ENCODE measurements at places on chromosomes 3 and 15.

GRCh38 chr3:47504113-47504512 is 9.4 kb downstream of the ELP6 start:
- DNase-seq, result no peak

DNA sequence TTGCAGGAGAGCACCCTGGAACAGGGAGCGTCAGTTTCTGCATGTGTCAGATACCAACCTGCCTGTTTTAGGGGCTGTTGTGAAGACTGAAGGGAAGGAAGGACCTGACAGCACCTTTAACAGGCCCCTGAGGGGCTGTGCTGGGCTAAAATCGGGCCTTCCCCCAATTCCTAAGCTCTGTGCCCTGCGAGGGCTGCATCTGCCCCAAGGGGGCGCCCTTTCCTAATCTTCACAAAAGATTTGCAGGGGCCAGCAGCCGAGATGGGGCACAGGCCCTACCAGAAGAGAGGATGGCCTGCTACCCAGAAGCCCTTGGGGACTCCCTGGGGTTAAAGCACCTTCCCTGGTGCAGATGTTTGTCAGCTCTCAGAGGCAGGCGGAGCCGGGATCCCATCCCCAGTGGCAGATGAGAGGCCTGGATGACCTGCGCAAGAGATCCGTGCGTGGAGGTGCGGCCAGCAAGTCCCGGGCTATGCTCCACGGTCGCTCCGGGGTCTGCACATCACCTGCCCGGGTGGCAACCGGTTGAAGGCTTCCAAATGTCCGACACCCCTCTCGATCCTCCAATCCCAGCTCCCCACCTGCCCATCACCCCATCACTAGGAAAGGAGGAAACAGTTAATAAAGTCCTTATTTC is 53.6 kb downstream of the RHCG start:
- DNase-seq, result no peak

DNA sequence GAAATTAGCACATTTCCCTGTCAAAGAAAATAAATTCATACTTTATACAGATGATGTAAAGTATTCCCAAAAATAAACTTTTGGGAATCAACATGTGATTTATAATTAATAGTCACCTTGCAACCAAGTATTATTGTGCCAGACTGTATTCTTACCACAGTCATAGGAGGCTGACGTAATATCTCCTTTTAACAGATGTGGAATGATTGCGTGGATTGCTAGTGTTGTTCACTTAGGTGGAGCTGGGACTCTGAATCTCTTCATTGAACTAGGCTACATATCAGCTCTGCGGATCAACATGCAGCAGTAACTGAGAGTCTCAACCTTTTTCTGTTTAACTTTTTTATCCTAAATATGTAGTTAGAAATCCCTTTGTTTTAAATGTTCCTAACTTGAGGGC is 37.2 kb downstream of the PXK start:
- DNase-seq, result no peak

- DNase-seq, result no peak
Observed at GRCh38 chr3:148642214-148642613, 55.5 kb upstream of the AGTR1 start.

DNA sequence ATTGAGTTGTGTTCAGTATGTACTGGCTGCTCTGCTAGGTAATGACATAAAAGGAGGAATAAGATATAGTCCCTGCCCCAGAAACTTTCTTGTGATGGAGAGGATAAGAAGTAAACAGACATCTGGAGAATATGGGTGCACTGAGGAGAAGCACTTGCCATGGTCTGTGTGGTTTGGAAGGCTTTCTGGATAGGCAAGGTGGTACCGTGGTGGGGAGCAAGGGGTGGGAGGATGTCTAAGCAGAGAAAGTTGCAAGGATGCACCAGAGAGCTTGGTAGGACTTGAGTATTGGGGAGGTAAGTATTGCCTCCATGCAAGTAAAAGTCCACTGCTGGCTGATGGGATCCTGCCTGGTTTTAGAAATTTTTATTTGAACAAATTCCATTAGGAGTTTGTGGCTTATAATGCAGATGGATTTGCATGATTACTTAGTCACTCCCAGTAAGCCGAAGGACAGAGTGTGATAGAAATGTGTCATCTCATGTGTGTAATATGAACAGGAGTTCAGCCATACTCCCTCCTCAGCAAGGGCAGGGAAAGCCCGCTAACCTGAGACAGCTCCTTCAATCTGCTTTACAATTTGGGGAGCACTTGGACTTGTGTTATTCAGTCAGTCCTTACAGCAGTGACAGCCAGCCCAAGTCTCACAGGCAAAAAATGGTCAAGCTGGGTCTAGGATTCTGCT is 53.6 kb downstream of the CLSTN2 start:
- no peak for DNase-seq

- no peak for DNase-seq
Observed at GRCh38 chr15:47206358-47206978, 510.8 kb upstream of the SEMA6D start.

- DNase-seq, result peak; percentile 10
Observed at GRCh38 chr3:53890726-53891475, 758 bp downstream of the SELENOK start.

- DNase-seq, result no peak
Observed at GRCh38 chr3:101066711-101067129, 73.5 kb upstream of the ABI3BP start.

DNA sequence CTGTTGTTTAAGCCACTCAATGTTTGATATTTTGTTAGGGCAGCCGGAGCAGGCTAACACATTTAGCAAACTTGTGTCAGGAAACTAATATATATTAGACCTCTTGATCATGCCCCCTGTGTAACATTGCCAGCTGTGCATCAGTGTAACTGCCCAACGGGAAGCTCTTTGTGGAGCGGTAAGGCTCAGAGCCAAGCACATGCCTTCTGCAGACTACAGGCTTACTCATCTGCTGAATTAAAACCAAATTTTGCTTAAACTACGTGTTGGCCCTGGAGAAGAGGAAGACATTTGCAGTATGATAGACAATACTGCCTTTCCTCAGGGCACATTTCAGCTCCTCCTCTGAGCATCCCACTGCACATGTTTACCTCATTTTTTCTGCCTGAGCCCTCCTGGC is 50.5 kb upstream of the KCNMB2 start:
- no peak for DNase-seq

DNA sequence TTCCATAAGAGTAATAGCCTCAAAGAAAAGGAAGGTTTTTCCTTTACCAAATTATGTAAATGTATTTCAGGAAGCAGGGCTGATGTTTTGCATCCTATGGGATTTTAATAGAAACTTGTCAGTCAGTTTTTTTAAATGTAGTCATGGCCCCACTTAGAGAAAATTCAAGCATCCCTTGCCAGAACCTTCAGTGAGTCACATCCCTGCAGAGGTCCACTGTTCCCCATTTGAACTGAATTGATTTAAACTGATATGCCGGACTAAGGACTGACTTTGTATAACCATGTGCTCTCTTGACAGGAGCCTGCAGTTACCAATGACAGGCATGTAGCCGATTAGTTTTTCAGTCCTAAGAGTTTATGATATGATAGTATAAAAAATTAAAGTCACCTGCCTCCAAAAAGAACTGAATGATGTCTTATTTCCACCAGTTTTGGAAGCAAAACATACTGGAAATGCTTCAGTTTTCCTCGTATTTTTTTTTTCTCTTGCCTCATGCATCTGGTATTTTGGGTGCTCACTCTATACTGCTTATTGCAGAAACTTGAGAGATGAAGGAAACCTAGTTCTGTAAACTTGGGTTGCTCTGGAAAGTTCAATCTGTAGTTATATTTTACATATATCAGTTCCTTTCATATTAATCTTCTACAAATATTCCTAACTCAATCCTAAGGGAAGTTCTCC is 30.7 kb downstream of the LRTM1 start:
- DNase-seq, result no peak

GRCh38 chr3:16936676-16937230 is 52.0 kb downstream of the PLCL2 start:
- DNase-seq, result no peak

DNA sequence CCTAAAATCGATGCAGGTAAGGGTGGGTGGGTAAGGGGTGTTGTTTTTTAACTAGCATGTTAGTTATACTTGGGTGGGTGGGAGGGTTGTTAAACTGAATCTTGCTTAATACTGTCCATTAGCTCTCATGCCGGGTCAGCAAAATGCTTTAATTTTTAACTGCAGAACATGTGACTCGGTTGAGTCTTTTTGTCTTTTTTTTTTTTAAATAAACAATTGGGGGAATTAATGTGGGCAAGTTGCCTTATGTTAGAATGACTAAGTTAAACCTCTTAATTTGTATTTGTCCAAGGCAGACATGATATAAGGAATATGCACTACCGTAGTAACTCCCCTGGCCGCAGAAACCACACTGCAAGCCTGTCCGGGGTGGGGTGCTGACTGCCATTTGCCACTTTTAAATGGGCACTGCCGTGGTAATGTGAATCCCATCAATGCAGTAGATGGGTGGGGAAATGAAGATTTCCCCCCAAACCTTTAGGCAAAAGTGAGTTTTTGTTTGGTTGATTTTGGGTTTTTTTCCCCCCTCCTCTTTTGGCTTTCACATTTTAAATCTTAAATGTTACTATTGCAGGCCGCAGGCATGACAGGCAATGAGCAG is 54.3 kb upstream of the CCR4 start:
- no peak for DNase-seq

Data from activated T-helper 1 cell treated with anti-CD3 and anti-CD28 coated beads, Interleukin-2, amount 50 U/mL, for 16 hours (primary cell).